ENCODE measurements at places on chromosomes 7 and 10.

DNA sequence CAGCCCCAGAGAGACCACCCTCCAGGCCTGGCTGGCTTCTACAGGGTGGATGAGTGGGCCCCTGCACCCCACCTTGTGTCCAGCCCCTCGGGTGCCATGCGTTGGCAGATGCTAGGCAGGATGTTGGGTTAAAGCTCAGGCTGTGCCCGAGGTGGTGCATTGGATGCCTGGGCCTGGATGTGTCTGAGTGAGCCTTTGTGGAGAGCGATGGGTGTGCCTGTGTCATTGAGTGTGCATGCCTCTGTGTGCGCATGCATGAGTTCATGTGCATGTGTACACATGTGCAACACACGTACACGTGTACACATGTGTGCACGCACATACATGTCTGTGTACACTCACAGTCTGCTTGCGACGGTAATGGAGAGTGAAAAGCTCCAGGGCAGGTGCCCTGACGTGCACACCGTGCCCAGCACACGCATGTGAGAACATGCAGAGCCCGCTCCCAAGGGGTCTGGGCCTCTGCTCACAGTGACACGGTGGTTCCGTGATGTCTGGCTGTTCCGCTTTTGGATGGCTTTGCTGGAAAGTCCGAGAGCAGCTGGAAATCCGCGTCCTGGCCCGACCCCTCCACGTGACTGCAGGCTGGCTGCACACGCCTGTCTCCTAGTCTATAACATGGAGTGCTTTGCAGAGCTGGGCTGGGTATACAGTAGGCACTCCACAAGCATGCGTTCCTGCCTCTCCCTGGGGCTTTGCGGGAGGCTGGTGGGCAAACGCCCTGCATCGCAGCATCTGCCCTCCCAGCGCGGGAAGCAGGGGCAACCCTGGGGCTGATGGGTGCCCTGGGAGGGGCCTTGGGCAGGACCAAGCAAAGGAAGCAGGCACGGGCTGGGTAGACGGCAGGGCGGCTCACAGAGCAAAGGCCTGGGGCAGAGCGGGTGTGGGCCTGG is 36.9 kb downstream of the ELFN1 start:
- no peak for DNase-seq

DNA sequence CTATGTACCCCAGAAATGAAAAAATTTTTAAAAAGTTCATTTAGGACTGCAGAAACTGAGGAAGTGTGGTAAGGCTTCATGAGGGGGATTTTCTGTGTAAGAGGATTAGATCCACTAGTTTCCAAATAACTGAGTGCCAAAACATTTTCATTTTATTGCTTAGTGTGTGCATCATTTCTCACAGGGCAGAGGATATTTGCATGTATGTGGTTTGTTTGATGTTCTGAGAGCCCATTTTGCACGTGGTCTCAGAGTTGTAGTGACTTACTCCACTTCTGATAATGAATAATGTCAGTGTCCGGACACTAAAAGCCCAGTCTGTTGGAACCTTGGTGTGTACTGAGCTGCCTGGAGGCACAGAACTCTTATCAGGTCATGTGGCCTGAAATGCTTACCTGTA is 299.9 kb downstream of the AUTS2 start:
- no peak for DNase-seq

- no peak for DNase-seq
Measured at GRCh38 chr7:140635345-140635744, 5.3 kb downstream of the DENND2A start.

DNA sequence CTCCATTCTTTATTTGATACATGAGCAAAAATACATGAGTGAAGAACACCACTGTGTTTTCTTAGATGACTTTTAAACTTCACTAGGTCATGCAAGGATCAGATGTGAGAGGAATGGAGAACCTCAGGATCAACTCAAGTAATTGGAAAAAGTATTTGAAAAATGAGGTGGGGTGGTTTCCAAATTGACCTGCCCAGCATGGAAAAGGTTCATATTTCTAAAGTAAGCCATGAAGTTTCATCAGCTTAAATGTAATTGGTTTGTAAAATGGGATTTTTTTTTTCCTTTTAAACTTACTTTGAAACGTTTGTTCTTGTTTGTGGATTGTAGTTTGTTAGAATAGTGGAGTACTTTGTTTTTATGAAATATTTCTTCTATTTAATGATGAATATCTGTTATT is 134.8 kb downstream of the MLLT10 start:
- DNase-seq = no peak

GRCh38 chr10:124129471-124129870 is 36.1 kb upstream of the CHST15 start:
- no peak for DNase-seq

DNA sequence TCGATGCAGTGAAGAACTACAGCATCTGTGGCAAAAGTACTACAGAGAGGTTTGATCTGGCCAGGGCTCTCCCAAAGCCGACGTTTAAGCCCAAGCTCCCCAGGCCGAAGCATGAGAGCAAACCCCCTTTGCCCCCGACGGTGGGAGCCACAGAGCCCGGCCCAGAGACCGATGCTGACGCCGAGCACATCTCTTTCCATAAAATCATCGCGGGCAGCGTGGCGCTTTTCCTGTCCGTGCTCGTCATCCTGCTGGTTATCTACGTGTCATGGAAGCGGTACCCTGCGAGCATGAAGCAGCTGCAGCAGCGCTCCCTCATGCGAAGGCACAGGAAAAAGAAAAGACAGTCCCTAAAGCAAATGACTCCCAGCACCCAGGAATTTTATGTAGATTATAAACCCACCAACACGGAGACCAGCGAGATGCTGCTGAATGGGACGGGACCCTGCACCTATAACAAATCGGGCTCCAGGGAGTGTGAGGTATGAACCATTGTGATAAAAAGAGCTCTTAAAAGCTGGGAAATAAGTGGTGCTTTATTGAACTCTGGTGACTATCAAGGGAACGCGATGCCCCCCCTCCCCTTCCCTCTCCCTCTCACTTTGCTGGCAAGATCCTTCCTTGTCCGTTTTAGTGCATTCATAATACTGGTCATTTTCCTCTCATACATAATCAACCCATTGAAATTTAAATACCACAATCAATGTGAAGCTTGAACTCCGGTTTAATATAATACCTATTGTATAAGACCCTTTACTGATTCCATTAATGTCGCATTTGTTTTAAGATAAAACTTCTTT is 2.3 kb downstream of the LRRTM3 start:
- no peak for DNase-seq

GRCh38 chr10:92829786-92830377 is 18.4 kb upstream of the EXOC6 start:
- DNase-seq = no peak

- DNase-seq = no peak
Measured at GRCh38 chr7:157499121-157499834, 162.5 kb downstream of the DNAJB6 start.

Data from Calu3 (cell line).